ENCODE measurements at places on chromosomes 6 and 20. TPM values are rescaled to one million over a fixed set of nuclear protein-coding genes. Genes with fewer than 3 reads are reported as not detected.

The SLPI gene
- total RNA-seq = not detected

DNA sequence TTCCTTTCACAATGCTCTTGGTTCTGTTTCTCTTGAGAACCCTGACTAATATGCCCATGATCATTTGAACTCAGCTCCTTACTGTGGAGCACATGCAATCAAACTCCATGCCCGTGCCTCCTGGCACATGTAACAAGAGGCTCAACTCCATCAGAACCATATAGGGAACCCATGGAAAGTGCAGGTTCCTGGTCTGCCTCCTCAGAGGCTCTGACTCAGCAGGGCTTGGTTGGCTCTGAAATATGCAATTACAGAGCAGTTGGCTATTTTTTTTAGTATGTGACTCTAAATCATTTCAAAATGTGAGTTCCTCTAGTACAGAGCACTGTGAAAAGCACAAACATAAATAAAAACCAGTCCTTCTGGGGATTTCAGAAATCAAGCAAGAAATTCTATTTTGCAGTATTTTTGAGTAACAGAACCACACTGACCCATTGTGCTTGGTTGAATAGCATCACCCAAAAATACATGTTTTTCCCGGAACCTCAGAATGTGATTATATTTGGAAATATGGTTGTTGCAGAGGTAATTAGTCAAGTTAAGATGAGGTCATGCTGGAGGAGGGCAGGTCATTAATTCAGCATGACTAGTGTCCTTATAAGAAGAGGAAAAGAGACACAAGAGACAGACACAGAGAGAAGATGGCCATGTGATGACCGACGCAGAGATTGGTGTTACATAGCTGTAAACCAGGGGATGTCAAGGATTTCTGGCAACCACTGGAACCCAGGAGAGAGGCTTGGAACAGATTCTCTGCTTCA lies 13.2 kb upstream of the MAP3K4 start:
- H3K36me3 ChIP-seq = no peaks in the 10 kb centered on the region
- H3K4me3 ChIP-seq = no peak overlapping the region
- no peaks in the 10 kb centered on the region for H3K27me3 ChIP-seq
- H3K4me1 ChIP-seq = peaks cover 14% of the 10 kb centered on the region

DNA sequence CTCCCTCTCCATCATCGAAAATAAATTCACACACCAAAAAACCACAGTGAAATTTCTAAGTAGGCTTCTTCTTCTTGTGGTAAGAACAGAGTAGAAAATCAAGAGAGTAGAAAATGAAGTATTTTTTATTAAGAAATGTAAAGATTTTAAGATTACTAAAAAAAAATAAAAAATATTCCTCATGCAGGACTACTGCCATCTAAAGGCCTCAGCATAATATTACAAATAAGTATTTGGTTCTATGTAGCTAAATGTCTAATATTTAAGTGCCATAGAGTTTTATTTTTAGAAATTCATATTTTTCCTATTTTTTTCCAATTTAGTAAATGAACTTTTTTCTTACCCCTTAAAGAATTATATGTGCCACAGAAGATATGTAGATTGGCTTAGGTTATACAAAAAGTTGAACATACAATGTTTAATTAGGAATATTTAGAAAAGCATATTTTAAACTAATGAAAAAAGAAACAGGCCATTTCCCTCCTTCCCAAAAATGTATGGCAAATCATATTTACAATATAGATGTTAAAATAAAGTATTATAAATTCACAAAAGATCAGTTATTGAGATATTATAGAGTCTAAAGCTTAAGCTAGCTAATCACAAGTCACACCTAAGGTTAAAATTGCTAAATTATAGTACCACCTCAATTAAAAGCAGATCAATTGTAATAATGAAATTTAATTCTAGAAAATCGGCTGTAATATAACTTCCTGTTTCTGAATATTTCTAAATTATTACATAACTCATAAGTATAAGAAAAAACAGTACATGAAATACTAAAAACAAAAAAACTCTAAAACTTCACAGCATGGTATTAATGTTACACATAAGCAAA lies 3.5 kb upstream of the NT5DC1 start:
- no peak for DNase-seq
- H3K4me3 ChIP-seq = no peak overlapping the region
- H3K27me3 ChIP-seq = no peaks in the 10 kb centered on the region
- H3K4me1 ChIP-seq = peaks cover 17% of the 10 kb centered on the region

DNA sequence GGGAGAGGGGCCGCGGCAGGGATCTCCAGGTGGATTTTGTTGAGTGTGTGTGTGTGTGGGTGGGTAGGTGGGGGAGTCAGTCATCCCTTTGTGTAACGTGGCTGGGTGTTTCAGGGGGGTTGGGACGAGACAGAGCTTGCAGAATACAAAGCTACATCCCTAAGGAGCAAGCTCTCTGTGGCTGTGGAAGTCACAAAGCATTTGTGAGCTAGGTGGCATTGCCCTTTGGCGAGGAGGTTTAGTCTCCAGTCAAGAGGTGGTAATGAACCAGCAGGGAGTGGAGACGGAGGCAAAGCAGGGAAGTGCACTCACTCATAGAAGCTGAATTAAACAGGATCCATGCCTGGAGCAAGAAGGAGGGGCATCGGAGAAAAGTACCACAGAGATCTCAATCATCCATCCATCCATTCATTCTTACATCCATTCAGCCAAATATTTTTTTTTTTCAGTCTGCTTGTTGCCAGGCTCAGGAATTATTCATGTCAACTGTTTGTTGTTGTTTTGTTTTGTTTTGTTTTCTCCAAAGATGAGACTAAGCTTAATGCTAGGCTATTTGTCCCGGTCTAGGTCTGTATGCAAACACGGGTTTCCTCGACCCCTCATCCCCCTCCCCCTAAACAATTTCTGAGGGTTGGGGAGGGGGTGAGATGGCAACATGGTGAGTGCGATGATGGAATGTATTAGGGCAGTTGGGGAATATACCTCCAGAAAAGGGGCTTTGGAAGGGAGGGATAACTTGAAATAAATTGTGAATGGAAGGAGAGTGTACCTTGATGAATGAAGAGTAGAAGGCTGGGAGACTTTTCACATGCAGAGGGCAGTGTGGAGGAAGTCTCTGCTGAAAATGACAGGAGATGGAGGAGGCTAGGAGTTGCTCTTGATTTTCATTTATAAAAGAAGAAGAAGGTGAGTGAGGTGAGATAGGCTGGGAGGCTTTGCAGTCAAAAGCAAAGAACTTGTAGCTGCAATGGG lies 1.0 kb downstream of the HCRTR2 start:
- H3K4me3 ChIP-seq = peak overlapping the region; percentile 8
- H3K27me3 ChIP-seq = peaks cover 37% of the 10 kb centered on the region
- DNase-seq = no peak
- H3K27ac ChIP-seq = no peak overlapping the region

GRCh38 chr6:29442719-29443118 lies 3.6 kb downstream of the OR10C1 start:
- no peak overlapping the region for H3K27ac ChIP-seq
- no peak overlapping the region for H3K4me3 ChIP-seq
- peaks cover 5% of the 10 kb centered on the region for H3K4me1 ChIP-seq
- no peak for DNase-seq
- H3K27me3 ChIP-seq = peaks cover 10% of the 10 kb centered on the region

GRCh38 chr6:36347621-36348020 lies 10.9 kb upstream of the BNIP5 start:
- H3K4me3 ChIP-seq = no peak overlapping the region
- no peak for DNase-seq
- peaks cover 2% of the 10 kb centered on the region for H3K36me3 ChIP-seq
- peaks cover 20% of the 10 kb centered on the region for H3K4me1 ChIP-seq
- H3K27me3 ChIP-seq = peaks cover 3% of the 10 kb centered on the region

DNA sequence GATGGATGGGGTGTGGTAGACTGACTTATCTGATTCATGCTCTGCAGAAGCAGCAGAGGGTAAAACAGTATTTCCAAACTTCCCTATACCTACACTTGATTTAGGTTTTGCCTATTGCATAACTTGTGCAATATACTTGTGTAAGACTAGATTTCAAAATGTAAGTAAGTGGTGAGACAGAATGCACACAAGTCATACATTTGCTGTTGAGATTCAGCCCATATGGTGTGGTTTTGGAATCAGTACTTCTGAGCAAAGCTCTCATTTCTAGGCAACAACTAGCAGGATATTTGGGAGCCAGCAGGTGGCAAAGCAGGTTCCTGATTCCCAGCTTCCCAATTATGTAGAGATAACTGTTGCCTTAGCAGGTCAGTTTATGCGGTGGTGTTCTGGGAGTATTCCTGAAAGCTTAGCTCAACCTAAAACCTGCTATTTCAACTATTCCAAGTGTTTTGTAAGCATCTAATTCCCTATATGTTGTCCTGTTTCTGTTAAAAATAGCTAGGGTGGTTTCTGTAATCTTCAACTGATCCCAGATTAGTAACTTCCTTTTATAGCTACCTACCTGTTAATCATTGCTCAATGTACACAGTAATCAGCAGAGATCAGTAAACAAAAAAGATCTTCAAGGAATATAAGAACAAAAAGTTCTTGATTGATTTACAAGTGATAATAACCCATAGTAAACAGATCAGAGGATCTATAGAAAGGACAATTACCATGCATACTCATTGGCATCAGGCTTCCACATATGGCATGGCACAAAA lies 8.5 kb upstream of the FABP7 start:
- H3K4me3 ChIP-seq = no peak overlapping the region
- H3K4me1 ChIP-seq = no peaks in the 10 kb centered on the region
- H3K27ac ChIP-seq = no peak overlapping the region
- H3K27me3 ChIP-seq = peaks cover 28% of the 10 kb centered on the region
- no peaks in the 10 kb centered on the region for H3K36me3 ChIP-seq

GRCh38 chr6:25972128-25972527 lies 9.5 kb downstream of the TRIM38 start:
- H3K4me1 ChIP-seq = peaks cover 39% of the 10 kb centered on the region
- H3K36me3 ChIP-seq = peaks cover 39% of the 10 kb centered on the region
- no peak for DNase-seq
- H3K27me3 ChIP-seq = no peaks in the 10 kb centered on the region
- H3K4me3 ChIP-seq = no peak overlapping the region
- H3K27ac ChIP-seq = peak overlapping the region; percentile 91

DNA sequence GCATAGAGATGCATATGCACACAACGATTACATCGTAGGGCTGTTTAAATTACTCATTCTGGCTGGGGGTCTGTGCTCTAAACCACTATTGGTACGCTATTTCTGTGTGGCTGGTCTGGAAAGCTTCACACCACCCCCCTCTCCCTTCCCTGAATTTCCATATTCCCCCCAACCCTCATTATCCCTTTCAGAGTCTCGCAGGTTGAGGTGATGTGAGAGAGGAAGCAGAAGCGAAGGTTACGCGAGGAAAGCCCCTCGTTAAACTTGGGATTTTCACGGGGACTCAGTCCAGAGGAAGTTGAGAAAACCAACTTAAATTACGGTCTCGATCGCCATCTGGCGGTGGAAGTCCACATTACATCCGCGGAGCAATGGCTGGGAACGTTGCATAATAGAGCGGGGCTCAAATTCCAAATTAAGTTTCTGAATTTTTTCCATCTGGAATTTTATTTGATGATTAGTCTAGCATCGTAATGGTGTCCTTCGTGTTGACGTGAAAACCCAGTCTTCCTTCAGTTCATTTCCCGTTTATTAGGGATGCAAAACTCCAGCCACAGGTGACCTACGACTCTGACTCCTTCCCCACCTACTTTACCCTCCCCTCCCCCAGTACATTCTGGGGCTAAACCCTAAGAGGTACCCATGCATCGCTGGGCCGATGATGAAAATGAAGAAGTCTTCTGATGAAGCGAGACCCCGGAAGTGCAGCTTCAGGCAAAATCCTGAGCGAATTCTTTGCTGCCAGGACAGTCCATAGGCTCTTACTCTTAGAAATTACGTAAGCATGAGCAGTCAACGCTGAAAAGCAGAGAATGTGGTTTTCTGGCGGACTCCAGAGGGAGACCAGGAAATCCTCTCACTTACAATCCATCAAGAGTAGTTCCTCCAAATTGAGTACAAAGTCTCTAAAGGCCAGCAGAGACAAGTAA lies 19.7 kb downstream of the HLA-DOB start:
- no peak overlapping the region for H3K27ac ChIP-seq
- H3K4me3 ChIP-seq = peak overlapping the region; percentile 67
- no peak for DNase-seq

- peaks cover 1% of the 10 kb centered on the region for H3K27me3 ChIP-seq
- no peak overlapping the region for H3K27ac ChIP-seq
- H3K4me1 ChIP-seq = no peaks in the 10 kb centered on the region
- H3K4me3 ChIP-seq = no peak overlapping the region
- no peak for DNase-seq
Observed at GRCh38 chr6:138004430-138005287, 102.6 kb downstream of the PERP start.

DNA sequence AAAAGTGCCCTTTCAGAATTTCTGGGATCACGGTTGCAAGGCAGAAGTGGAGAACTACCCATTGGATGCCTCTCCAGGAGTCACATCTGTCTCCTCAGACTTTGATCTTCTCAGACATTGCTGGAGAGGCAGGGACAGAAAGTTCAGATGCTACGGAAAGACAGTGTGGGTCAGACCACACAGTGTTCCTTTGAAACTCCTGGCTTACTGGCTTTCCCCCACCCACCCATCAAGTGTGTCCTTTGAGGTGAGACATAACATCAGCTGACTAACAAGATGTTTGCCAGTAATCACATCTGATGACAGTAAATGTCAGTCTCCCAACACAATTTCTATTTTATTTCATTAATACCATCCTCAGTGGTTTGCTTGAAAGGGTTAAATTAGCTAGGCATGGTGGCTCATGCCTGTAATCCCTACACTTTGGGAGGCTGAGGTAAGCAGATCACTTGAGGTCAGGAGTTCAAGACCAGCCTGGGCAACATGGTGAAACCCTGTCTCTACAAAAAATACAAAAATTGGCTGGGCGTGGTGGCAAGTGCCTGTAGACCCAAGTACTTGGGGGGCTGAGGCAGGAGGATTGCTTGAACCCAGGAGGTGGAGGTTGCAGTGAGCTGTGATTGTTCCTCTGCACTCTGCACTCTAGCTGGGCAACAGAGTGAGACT lies 67.2 kb upstream of the SNX9 start:
- no peak overlapping the region for H3K4me3 ChIP-seq
- H3K27me3 ChIP-seq = no peaks in the 10 kb centered on the region
- no peak for DNase-seq

DNA sequence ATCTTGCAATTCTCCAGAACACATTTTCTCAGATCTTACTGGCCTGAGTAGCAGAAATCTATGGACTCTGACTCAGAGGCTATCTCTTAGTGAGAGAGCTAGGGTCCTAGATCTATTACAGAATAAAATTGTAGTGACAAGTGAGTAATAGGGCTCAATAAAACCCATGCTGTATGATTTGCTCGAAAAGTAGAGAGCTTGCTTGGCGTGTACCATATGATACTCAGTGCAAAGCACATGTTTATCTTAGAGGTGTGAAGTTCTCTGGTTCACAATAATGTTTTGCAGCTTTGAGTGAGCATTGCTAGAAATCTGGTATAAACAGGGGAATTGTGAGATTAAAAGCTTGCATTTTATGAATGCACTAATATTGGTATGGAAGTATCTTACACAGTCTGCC lies 87.8 kb upstream of the PRSS16 start:
- no peaks in the 10 kb centered on the region for H3K27me3 ChIP-seq
- DNase-seq = no peak
- no peak overlapping the region for H3K4me3 ChIP-seq
- H3K4me1 ChIP-seq = peaks cover 22% of the 10 kb centered on the region

Measured in chondrocyte (in vitro differentiated cells).